GM04503 (cell line): ENCODE measurements at places on chromosomes 16 and 17.

- DNase-seq, result no peak
Measured at GRCh38 chr17:82436601-82437324, 13.8 kb downstream of the CYBC1 start.

GRCh38 chr17:56810343-56810742 is 23.4 kb downstream of the C17orf67 start:
- DNase-seq, result no peak

DNA sequence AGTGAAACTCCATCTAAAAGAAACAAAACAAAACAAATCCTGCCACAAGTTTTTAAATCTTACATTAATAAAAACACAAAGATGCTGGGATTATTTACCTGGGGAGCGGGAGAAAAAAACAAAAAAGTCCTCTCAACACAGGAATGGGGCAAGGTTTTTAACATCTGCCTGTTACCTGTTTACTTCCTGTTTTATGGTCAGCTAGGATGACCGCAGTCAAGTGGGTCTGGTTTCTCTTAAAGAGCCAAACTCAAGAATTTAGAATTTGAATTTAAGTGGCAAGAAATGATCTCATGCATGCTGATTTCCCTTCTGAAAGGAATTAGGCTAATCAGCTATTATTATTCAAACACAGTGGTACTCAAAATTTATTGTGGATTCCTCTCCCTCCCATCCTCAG is 39.7 kb upstream of the TBC1D3K start:
- no peak for DNase-seq

GRCh38 chr17:7929158-7930023 is at the start of gene KCNAB3:
TSS of gene KCNAB3 (minus strand) at chr17:7929856. CDS start at chr17:7929435, 421 bp downstream.
- no peak for DNase-seq

GRCh38 chr16:4273858-4274311 is 1.1 kb upstream of the TFAP4 start:
- DNase-seq, result no peak

DNA sequence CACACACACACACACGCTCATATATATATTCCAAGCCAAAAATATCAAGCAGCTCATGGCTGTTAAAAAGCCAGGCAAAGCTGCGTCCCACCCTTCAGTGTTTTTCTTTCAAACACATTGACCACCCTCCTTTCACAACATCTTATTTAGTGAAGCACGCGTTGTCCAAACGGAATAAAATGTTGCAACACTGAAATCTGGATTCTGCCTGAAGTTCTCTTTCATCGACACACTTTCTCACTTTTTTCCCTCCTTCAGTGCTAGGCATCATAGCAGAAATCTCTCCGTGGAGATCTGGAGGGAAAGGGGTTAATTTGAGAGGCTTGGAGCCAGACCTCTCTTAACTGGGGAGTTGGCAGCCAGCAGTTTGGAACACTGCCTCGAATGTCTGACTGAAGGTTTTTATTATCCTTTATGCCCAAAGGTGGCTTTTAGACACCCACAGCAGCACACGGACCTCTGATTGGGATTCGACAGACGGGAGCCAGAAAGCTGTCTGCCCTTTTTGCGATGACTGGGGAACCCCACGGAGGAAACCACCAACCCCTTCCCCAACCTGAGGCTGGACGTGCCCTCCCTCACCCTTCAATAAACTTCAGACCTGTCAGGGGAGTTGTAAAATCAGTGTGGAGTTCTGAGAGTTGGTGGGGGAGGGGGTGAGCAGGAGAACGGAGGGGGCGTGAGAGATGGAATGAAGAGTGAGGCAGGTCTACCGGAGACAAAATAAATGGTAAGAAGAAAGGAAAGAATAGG is 833.6 kb upstream of the SOX9 start:
- no peak for DNase-seq
